ENCODE measurements at places on chromosomes 16 and 17.

DNA sequence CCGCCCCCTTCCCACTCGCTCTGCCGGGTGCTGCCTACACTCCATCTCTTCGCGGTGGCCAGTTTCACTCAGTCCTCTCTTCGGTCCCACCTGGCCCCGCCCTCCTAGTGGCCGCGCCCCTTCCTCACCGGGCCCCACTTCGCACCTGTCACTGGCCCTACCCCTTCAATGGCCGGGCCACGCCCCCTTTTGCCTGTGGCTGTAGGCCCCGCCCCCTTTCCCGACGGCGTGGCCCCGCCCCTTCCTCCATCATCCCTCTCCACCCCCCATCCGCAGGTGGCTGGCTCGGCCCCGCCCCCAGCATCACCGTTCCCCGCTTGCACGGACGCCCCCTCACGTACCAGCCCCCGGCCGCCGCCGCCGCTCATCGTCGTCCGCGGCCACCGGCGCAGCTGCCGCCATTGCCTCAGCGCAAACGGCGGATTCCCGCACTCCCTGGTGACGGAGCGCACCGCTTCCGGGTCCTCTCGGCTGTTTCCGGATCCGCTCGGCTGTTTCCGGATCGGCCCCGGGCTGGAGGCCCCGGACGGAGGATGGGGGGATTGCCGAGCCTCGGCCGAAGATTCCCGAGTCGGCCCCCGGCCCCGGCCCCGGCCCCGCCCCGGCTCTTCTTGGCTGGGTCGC is at the start of gene RABEP2:
Gene RABEP2 (minus strand): TSS at position 477 of the 624 bp plus-strand sequence. CDS start 75 bp downstream, at position 402.
- DNase-seq, result peak; percentile 96

DNA sequence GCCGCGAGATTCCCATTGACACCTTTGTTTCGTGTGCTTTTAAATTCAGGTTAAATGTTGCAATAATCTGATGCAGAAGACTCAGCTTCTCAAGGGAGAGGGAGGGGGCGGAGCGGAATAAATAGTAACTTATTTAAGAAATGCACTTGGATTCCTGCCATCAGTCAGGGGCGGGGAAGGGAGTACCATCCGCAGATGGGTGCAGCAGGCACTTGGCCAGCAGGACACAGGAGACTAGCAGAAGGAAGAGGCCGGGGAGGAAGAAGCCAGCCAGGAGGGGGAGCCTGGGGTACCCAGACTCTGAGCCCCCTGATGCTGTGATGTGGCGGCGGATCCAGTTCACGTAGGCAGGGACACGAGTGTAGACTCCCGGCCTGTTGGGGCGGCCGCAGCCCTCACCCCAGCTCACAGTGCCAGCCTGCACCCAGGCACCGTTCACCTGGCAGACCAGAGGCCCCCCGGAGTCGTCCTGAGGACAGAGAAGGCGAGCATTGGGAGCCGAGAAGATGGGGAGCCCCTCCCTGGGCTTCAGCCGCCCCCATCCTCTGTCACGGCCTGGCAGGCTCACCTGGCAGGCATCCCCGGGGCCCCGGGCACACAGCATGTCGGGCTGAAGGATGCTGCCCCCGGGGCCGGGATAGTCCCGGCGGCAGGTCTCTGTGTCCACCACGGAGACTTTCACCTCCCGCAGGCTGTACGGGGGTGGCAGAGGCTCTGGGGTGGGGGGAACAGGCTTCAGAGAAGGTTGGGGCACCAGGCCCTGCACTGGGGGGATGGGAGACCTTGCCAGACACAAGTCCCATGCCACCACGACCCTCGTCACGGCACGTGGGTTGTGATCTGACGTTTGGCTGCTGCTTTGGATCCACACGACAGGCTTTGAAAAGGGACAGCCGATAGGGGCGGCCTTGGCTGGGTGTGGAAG is 3.2 kb downstream of the TPSG1 start:
- no peak for DNase-seq

GRCh38 chr17:4896332-4897197 is 2.8 kb upstream of the C17orf107 start:
- no peak for DNase-seq

DNA sequence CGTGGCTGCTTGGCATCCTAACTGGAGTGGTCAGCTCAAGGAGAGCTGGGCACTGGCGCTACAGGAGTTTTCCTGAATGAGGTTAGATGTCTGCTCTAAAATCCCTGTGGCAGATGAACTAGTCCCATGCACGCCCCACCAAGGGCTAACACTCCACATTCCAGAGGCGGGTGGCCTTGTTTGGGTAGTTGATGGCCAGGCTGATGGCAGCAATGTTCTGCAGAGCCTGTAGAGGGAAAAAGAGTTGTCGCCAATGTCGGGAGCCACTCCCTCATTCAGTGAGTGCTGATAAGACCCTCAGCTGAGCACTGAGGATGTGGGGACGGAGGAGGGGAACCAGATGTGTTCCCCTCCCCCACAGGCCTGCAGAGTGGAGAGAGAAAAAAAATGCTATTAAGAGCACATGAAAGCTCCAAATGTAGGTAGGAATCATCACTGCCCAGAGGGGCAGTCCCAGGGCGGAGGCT is 42.5 kb upstream of the ATP2A3 start:
- no peak for DNase-seq

Measured in DMS79 treated with DMSO at 0.1 percent for 48 hours (cell line).